ENCODE measurements at places on chromosomes 6 and 20.

GRCh38 chr6:149513915-149514314 lies 29.1 kb upstream of the ZC3H12D start:
- DNase-seq: no peak

DNA sequence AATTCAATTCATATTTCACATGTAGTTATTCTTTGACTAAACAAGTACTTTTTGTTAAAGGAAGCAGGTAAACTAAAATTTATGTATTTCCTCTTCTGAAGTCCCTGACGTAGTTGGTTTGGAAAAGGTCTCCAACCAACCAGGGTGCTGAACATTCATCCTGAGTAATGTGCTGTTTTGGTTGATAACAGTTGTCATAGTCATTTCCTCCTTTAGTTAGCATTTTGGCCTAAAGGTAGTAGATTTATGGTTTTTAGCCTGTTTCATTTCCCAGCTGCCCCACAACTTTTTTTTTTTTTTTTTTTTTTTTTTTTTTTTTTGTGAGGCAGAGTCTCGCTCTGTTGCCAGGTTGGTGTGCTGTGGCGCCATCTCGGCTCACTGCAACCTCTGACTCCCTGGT lies 382.8 kb upstream of the FLRT3 start:
- DNase-seq: no peak

GRCh38 chr6:157563611-157564284 lies 182.8 kb downstream of the ZDHHC14 start:
- DNase-seq: no peak

GRCh38 chr6:96783307-96783706 lies 54.0 kb downstream of the GPR63 start:
- no peak for DNase-seq

- no peak for DNase-seq
Observed at GRCh38 chr20:61443443-61444126, 191.5 kb downstream of the CDH4 start.

- no peak for DNase-seq
Observed at GRCh38 chr6:21596949-21597682, 3.6 kb downstream of the SOX4 start.

DNA sequence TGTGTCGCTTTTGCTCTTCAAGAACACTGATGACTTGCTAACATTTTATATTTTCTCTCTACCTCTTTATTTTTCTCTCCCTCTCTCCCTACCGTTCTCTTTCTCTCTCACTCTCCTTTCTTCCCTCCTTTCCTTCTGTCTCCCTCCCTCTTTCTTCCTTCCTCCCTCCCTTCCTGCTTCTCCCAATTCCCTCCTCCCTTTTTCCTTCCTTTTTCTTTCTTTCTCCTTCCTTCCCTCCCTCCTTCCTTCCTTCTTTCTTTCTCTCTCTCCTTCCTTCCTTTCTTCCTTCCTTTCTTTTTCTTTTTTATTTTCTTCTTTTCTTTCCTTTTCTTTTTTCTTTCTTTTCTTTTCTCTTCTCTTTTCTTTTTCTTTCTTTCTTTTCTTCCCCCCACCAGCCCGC lies 1066.1 kb downstream of the KIF16B start:
- DNase-seq: no peak

DNA sequence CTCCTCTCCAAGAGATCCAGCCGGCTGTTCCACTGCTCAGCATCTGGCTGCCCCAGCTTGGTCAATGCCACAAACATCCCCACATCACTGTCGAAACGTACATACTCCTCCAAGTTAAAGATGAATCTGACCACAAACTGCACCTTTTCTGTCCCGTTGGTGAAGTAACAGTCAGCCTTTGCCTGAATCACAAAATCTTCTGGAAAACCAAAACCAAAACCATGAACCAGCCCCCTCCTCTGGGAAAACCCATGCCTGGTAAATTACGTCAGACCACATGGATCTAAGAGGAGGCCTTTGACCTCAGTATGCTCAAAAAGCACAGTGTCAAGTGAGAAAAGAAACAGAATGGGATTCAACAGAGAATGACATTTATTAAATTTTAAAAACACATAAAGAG lies 1.7 kb downstream of the HLA-DOB start:
- DNase-seq: no peak

- no peak for DNase-seq
Observed at GRCh38 chr6:129696028-129696418, 14.0 kb downstream of the ARHGAP18 start.

GRCh38 chr20:21322083-21322710 lies 19.1 kb downstream of the XRN2 start:
- no peak for DNase-seq

Measured in ovary (tissue), 10 donors.